ENCODE measurements at places on chromosomes 2 and 18.

GRCh38 chr2:102690012-102690411 lies 70.7 kb downstream of the SLC9A2 start:
- DNase-seq, result no peak

DNA sequence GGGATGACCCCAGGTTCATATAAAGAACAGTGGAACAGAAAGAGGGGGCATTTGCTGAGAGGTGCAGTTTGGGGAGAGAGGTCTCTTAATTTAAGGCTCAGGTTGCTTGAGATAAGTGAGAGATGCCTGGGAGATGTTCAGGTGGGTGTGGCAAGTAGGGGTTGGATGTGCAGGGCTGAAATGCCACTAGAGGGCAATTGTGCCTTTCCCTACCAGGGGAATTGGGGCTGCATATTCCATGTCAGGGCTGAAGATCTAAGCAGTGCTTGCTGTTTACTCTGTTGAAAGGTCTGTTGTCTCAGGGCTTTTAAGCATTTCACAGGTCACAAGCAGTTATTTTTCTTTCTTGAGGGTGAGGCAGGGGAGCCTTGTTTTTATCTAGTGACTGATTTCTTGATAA lies 7.8 kb downstream of the CCDC85A start:
- DNase-seq, result peak; percentile 19

DNA sequence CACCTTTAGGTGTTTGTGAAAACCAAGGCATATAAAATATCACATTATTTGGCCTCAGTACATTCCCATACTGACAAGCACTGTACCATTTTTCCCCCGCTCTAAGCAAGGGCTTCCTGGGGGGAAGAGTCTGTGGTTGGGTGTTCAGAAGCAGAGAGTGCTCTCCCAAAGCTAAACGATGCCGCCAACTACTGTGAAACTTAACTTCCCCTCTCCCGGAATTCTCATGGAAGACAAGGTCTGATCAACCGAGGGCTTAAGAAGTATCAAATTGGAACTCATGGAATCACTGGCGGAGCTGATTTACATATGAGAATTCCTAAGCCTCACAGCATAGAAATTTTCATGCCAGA lies 433 bp upstream of the MFF start:
- DNase-seq, result no peak

DNA sequence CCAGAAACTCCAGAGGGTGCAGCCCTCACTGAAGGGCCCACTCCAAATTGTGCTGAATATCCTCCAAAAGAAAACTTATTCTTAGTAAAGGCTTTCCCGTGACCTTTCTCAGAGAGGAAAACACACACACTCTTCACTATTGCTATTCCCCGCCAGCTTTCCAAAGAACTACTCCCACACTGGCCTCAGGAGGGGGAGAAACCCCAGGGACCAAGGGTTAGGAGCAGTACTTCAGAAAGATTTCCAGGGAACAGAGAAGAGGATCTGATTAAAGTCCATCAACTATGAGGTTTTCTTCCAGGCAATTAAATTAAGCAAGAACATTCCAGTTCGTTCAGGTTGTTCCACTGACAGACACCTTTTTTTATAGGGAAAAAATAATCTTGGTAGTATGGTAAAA lies 150.2 kb downstream of the TTC32 start:
- no peak for DNase-seq

DNA sequence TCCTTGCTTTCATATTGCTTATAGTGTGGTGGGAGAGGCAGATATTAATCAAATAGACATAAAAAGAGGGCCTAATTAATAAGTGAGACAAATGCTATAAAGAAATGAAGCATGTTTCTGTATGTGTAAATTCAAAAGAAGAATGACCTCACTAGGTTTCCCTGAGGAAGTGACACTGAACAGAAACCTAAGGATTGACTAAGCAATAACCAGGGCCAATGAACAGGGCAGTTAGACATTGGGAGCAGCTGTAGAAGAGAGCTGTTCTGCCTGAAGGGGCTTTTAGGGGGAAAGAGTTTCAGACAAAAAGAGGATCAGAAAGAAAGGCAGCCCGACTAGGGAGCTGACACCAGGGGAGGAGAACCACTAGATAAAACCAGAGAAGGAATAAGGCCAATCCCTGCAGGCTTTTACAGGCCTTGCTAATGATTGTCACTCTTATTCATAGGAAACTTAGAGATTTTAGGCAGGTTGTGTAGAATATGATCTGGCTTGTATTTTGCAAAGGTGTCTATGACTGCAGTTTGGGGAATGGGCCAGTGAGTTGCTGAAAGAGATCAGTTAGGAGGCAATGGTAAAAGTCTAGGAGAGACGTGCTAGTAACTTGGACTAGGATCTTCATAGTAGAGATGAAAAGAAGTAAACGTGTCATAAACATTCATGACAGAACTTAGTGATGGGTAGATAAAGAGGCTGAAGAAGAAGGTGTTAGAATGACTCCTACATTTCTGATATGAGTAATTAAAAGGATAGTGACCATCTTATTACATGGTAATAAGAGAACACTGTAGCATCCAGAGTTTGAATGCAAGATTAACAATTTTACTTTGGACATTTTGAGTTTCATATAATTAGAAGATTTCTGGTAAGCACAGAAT lies 26.8 kb upstream of the NABP1 start:
- DNase-seq, result no peak

GRCh38 chr2:3379339-3379646 lies 201 bp upstream of the TRAPPC12 start:
- no peak for DNase-seq

GRCh38 chr2:112723547-112723940 lies 2.7 kb downstream of the NT5DC4 start:
- DNase-seq, result no peak

- no peak for DNase-seq
Measured at GRCh38 chr18:23136326-23137096, 1.2 kb downstream of the CABLES1 start.

- no peak for DNase-seq
Measured at GRCh38 chr2:198973181-198973580, 484.6 kb downstream of the SATB2 start.

- peak; percentile 29 for DNase-seq
Measured at GRCh38 chr2:12303181-12304030, 413.3 kb upstream of the TRIB2 start.

- no peak for DNase-seq
Measured at GRCh38 chr2:172389685-172390339, 37.6 kb upstream of the ITGA6 start.

DNA sequence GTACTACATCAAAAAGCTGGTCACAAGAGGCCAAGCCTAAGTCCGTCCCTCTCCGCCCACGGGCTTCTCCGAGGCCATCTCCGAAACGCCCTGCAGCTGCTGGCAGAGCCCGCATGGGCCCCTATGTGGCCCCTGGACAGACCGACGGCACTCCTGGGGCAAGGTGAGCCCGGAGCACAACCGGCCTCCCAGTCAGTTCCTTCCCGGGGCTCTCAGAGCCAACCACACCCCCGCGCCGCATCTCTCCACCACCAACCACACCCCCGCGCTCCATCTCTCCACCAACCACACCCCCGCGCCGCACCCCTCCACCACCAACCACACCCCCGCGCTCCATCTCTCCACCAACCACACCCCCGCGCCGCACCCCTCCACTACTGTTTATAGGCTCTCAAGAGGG lies 93.5 kb downstream of the ZNF516 start:
- DNase-seq, result no peak

DNA sequence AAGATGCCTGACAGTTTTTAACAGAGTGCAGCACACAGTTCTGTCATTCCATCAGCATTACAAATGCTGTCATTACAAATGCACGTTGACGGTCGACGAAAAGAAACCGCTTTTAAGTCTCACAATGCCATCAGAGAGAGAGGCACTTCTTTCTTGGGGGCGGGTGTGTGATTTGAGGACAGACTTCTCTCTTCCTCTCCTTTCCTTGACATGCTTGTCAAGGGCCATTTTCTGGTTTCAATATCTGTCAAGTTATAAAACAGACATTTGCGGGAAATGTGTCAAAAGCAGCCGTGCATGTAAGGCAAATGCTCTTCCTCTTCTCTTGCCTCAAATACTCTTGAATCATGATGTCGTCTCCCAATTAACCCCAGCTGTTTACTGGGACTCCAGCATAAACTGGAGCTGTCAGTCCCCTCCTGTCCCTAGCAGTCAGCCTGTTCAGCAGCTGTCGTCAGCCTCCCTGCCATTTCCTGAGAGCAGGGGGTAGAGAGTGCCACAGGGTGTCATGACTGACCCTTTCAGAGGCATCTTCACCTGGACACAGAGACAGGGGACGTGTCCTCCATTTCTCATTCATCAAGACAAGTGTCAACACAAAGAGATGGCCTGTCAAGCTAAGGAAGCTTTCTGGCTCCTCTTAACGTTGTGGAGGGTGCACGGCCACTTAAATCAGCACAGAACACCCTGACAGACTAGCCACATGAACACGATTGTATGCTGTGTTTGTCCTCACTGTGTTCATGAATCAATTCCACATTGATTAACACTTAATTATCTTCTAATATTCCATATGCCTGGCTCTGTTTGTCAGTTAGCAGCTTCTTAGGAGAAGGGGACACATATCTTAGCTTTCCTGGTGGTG lies 305.4 kb upstream of the RAB6C start:
- DNase-seq, result no peak

GRCh38 chr18:58638441-58638840 lies 9.6 kb upstream of the ALPK2 start:
- no peak for DNase-seq

DNA sequence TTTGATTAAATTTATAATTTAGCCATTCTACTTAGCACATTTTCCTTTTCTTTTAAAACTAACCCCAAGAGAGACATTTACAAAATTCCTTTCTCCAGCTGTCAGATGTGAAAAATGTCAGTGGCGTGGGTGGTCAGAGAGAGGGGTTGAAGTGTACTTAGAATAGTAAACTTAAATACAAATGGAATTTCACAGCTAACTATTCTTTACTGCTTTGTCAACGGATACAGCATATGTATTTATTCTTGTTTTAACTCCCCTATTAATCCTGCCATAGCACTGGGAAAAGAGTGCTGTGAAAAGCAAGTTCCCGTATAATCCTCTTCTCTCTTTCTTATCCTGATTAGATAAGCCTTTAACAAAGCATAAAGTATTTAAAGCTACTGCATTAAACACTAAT lies 191.4 kb upstream of the CHAC2 start:
- DNase-seq, result no peak

- DNase-seq, result no peak
Measured at GRCh38 chr18:44943311-44943881, 262.7 kb downstream of the SETBP1 start.

GRCh38 chr18:32624182-32624723 lies 148.6 kb downstream of the KLHL14 start:
- DNase-seq, result no peak

GRCh38 chr2:223554923-223555322 lies 47.2 kb downstream of the SCG2 start:
- DNase-seq, result no peak

DNA sequence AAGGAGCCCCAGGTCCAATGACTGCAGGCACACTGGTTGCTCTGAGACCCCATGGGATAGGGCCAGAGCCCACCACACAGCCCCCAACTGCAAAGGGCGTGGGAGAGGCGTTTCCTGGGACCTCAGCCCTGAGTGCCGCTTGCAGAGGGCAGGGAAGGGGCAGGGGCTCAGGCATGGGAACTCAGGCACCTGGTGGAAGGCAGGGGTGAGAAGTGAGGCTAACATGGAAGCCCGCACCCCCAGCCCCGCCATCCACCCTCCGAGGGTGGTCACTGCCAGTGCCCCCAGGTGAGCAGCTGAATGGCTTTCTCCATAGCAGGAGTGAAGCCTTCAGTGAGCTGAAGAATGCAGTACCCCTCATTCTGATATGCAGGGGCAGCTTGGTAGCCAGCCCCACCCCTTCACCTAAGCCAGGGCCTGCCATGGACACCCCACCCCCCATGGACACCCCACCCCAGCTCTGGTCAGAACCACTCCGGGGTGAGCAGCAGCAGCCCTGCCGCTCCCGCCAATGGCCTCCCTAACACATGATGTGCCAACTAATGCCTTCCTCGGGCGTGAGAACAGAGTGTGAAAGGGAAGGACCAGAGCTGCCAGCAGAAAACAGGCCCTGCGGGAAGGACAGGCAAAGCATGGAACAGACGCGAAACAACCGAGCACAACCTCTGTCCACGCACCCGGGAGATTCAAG lies 6.6 kb downstream of the KIF1A start:
- DNase-seq, result no peak

DNA sequence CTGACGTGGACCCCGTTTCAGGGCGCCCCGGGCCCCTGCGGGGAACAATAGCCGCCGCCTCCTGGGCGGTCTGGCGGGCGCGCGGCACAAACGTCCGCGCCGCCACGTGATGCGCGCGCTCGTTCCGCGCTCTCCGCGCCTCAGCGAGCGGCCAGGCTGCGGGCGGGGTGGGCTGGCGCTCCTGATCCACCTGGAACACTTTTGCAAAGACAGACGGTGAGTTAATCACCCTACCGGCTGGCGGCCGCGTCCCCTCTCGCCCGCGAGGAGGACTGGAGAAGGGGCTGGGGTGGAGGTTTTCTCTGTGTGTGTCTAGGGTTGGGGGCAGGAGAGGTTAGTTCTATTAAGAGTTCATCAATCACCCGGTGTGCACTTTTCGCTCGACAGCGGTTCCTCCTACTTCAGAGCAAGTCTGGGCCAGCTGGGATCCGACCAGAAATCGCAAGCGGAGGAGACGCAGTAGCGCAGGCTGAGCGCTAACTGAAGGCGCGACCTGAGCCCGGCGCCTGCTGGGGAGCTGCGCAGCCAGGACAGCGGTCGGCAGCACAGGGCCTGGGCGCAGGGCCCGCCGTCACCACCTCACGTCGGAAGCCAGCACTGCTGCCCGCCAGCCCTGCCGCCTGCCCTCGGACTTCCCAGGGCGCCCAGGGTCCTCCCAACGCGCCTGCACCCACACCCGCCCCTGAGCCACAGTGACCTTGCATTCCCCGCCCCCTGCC lies 10.3 kb upstream of the HOXD1 start:
- peak; percentile 60 for DNase-seq

DNA sequence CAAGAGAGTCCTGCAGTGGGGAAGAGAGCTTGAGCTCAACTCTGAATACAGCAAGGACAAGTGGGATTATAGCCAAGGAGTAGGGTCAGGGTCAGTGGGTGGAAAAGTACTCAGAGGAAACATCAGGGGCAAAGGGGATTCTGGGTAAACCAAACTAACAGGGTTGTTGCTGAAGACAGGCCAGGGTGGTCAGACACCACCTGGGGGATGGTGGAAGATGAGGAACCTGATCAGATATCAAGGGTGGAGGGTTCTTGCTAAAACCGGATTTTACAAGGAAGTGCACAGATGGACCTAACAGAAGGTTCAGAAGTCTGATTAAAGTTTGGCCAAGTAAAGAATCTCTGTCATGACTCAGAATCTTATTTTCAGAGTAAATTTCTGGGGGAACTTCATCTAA lies 16.5 kb downstream of the OSBPL1A start:
- DNase-seq, result no peak

- DNase-seq, result no peak
Measured at GRCh38 chr2:241571821-241572620, 13.5 kb downstream of the BOK start.

Data from Jurkat, Clone E6-1 (cell line).